Prostate gland (tissue), 2 donors: ENCODE measurements at places on chromosomes 11 and 22.

DNA sequence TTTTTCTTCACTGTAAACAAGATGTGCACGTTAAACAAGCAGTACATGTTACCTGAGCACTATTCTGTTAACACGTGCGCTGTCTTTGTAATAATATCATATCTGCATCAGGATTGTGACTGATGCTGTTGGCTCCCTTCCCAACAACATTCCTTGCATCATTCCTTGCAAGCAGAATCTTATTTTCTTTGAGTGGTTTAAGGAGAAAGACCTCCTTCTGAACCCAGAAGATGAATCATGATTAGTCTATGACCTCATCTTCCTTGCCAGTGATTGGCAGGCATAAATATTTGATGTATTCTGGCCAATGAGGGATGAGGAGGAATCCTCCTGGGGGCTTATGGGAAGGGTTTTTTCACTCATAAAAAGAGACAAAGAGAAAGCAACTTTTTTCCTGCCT lies 46.2 kb downstream of the C11orf71 start:
- no peak overlapping the region for H3K4me3 ChIP-seq
- no peak for DNase-seq
- H3K27me3 ChIP-seq, result no peaks in the 10 kb centered on the region
- H3K27ac ChIP-seq, result no peak overlapping the region
- H3K36me3 ChIP-seq, result no peaks in the 10 kb centered on the region

DNA sequence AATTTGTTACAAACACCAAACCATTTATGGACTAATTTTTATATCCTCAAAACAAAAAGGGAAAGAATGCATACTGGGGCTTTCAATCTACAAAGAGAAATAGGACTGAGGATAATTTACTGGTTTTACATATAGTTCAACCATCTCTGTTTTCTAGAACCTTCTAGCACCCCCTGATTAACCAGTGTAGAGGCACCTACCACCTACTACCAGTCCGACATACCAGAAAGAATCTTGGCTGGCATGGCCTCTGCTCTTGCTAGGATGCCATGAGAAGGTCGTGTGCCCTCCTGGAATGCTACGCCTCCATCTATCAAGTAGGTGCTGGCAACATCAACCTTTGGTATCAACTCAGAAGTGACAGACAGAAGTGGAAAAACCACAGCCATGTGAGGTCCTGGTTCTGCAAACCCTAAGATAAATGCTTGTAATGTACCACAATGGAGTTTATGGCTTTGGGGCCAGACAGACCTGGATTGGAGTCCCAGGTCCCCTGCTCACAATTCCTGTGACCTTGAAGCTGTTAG lies 28.2 kb downstream of the MYH9 start:
- no peaks in the 10 kb centered on the region for H3K36me3 ChIP-seq
- peaks cover 59% of the 10 kb centered on the region for H3K4me1 ChIP-seq
- no peak for DNase-seq
- H3K4me3 ChIP-seq, result no peak overlapping the region
- no peaks in the 10 kb centered on the region for H3K27me3 ChIP-seq
- peak overlapping the region; percentile 99 for H3K27ac ChIP-seq

DNA sequence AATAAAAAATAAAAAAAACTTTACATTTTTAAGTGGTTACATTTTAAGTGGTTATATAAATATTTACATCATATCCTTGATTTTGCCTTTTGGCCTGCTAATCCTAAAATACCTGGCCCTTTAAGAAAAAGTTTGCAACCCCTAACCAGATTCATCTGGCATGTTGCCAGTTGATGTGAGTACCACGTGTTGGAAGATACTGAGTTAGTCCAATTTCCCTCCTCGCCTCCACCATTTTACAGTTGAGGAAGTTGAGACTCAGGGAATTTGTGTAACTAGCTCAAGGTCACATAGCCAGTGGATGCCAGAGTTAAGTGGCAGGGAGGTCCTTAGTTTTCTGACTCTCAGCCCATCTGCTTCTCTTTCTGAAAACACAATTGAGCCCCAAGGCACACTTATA lies 5.1 kb downstream of the ELF5 start:
- H3K36me3 ChIP-seq, result no peaks in the 10 kb centered on the region
- no peaks in the 10 kb centered on the region for H3K4me1 ChIP-seq
- no peak overlapping the region for H3K4me3 ChIP-seq
- DNase-seq, result no peak

DNA sequence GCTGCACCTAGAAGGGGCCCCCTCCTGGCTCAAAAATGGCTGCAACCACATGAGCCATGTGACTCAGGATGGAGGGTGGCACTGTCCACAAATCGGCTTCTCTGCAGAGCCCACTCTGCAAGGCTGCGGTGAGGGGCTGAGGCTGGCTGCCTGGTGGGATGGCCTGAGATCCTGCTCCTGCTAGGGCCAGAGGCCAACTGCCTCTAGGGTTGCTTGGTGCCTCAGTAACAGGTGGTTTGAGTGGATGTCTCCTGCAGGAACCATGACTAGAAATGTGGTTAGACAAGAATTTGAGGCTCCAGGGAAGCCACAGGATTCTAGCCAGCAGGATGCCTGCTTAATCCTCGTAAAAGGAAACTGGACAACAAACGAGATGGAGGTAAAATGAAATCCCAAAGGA lies 17.1 kb downstream of the PATZ1 start:
- H3K4me1 ChIP-seq, result no peaks in the 10 kb centered on the region
- peaks cover 7% of the 10 kb centered on the region for H3K36me3 ChIP-seq
- DNase-seq, result no peak
- no peak overlapping the region for H3K4me3 ChIP-seq
- no peak overlapping the region for H3K27ac ChIP-seq
- H3K27me3 ChIP-seq, result no peaks in the 10 kb centered on the region

- H3K4me1 ChIP-seq, result no peaks in the 10 kb centered on the region
- H3K27me3 ChIP-seq, result no peaks in the 10 kb centered on the region
- no peak for DNase-seq
- no peak overlapping the region for H3K27ac ChIP-seq
Observed at GRCh38 chr11:110126936-110127335, 33.7 kb downstream of the ZC3H12C start.

DNA sequence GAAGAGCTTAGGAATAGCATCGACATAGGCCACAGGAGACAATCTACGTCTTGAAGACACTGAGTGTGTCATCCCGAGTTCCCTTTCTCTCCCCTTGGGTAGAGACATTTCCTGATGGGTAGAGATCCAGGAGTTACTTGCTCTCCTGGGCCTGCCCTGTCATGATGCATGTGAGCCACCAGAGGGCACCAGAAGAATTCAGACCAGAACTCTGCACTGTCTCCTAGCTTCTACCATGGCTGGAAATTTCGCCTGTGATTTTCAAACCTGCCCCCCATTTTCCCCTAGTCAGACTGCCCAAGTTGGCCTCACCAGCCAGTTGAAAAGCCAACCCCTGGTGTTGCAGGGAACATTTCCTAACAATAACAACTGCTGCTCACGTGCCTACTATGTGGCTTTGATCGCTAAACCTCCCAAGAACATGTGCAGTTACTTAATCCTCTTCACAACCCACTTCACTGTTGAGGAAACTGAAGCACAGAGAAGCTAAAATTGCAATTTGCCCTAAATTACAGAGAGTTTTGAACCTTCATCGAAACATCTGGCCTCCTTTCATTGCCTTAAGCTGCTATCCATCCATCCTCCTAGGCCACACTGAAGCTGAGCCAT lies 47.2 kb downstream of the C11orf58 start:
- no peaks in the 10 kb centered on the region for H3K27me3 ChIP-seq
- no peaks in the 10 kb centered on the region for H3K36me3 ChIP-seq

- no peaks in the 10 kb centered on the region for H3K27me3 ChIP-seq
- H3K4me3 ChIP-seq, result no peak overlapping the region
- H3K36me3 ChIP-seq, result no peaks in the 10 kb centered on the region
- no peaks in the 10 kb centered on the region for H3K4me1 ChIP-seq
- no peak overlapping the region for H3K27ac ChIP-seq
Observed at GRCh38 chr11:121669422-121669821, 216.7 kb upstream of the SORL1-AS1 start.

DNA sequence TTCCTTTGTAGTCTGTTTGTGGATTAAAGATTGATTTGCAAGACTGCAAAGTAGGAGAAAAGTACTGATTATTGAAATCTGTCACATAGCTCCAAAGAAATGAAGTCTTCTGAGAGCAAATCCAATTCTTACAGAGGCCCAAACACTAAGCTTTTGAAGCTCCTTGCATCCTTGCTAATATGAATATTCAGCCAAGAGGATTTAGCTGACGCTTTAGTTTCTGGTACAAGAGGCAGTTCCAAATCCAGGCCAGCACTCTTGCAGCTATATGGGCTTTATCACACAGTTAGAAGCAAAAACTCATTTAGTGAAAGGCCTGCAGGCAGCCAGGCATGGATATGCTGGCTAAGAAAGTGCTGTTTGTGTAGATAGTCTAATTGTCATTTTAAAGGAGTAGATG lies 12.7 kb downstream of the PAAF1 start:
- no peaks in the 10 kb centered on the region for H3K4me1 ChIP-seq
- no peak for DNase-seq
- H3K4me3 ChIP-seq, result no peak overlapping the region
- no peaks in the 10 kb centered on the region for H3K36me3 ChIP-seq
- no peaks in the 10 kb centered on the region for H3K27me3 ChIP-seq

DNA sequence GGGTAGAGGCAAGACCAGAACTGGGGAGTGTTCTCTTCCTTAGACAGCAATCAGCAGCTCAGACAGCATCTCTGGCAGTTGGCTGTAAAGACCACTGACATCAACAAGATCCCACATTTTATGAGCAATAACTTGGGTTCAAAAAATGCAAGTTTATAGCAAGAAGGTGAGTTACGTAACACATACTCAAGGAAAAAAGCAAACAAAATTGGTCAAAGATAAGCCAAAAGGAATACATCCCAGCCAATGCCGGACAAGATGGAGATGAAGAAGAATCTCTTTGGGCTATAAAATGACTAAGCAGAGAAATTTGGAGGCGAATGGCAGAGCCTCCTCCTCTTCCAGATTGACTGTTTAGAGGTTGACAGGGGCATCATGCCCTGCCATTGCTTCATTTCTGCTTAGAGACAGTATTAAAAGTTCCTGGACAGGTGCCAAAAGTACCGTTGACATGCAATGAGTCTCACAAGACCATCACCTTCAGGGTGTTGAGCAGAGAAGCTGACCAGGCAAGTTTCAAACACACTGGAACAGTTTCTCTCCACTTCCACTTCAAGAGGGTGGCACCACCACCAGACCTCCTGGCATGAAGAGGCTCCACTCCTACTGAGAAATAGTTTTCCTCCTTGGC lies 55.9 kb downstream of the ENDOD1 start:
- no peak overlapping the region for H3K4me3 ChIP-seq
- no peak overlapping the region for H3K27ac ChIP-seq
- no peaks in the 10 kb centered on the region for H3K27me3 ChIP-seq
- DNase-seq, result no peak
- no peaks in the 10 kb centered on the region for H3K36me3 ChIP-seq

- DNase-seq, result no peak
- no peaks in the 10 kb centered on the region for H3K4me1 ChIP-seq
- no peak overlapping the region for H3K4me3 ChIP-seq
- H3K27me3 ChIP-seq, result no peaks in the 10 kb centered on the region
- H3K36me3 ChIP-seq, result no peaks in the 10 kb centered on the region
Observed at GRCh38 chr11:134976551-134976950, 564.5 kb upstream of the B3GAT1 start.

DNA sequence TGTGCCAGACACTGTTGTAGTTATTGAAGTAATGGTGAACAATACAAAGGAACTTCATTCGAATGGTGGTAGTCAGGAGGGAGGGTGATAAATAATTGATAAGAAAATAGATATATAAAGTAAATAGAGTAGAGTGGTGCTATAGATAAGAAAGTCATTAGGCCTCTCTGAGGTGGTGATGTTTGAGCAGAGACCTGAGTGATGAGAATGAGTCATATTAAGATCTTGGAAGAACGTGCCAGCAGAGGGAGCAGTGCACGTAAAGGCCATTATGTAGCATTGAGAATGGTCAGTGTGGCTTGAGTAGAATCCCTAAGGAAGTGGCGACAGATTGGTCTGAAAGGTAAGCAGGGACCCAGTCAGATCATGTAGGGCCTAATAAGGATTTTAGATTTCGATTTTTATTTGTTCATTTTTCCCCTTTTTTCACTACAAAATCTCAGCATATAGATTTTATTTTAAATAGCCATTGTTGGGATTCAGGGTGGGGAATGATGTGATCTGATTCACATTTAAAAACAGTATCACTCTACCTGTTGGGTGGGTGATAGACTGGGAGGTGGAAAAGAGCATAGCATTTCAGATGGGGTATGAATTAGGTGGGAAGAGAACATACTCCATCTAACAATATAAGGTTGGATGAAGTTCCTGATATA lies 44.7 kb downstream of the CCDC90B start:
- DNase-seq, result peak; percentile 52
- H3K27me3 ChIP-seq, result no peaks in the 10 kb centered on the region
- H3K27ac ChIP-seq, result no peak overlapping the region
- H3K4me1 ChIP-seq, result no peaks in the 10 kb centered on the region
- no peak overlapping the region for H3K4me3 ChIP-seq
- H3K36me3 ChIP-seq, result no peaks in the 10 kb centered on the region

- H3K4me3 ChIP-seq, result no peak overlapping the region
- H3K4me1 ChIP-seq, result peaks cover 16% of the 10 kb centered on the region
- DNase-seq, result no peak
- peak overlapping the region; percentile 70 for H3K27ac ChIP-seq
Observed at GRCh38 chr22:38033522-38034277, 23.5 kb upstream of the PICK1 start.

GRCh38 chr11:61887839-61888494 lies 3.4 kb downstream of the FADS3 start:
- peaks cover 9% of the 10 kb centered on the region for H3K4me1 ChIP-seq
- no peaks in the 10 kb centered on the region for H3K36me3 ChIP-seq
- no peak overlapping the region for H3K27ac ChIP-seq
- H3K4me3 ChIP-seq, result no peak overlapping the region

DNA sequence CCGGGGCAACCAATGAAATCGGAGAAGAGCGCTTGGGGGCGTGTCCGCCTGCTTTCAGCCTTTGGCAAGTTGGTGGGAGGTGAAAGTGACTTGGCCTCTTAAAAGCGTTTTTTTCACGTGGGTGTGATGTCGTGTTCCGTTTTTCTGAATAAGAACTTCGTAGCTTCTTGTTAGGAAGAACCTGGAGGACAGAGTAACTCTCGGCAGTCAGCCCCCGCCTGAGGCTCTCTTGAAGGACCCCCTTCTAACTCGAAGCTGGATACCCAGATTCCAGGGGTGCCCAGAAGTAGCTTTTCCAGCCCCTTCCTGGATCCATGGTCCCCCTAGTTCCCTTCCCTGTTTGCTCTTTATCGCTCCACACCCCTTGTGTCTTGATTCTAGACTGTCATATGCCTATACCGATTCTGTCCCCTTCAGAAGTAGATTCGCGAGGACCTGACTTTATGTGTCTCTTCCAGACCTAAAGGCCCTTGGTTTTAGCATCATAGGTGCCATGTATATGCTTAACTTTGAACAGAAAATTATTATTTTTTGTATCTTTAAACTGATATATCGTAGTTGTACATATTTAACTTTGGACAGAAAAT lies 915 bp upstream of the OSBP start:
- H3K4me1 ChIP-seq, result peaks cover 8% of the 10 kb centered on the region
- peak overlapping the region; percentile 40 for H3K4me3 ChIP-seq
- H3K27me3 ChIP-seq, result no peaks in the 10 kb centered on the region
- peak overlapping the region; percentile 95 for H3K27ac ChIP-seq
- no peaks in the 10 kb centered on the region for H3K36me3 ChIP-seq

DNA sequence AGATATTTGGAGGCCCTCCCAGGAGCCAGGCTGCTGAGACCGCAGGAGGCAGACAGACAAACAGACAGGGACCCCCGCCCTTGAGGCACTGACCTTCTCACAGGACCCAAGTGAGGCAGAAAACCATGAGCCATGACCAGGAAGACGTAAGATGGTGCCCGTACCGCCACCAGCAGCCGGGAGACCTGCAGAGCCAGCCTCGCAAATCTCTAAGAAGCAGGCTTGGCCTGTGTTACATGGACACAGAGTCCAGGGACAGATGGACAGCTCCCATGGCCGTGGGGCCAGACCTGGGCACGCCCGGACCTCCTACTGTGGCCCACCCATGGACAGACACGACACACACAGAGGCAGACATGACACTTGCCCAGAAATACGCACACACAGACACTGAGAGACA lies 30.7 kb upstream of the TOLLIP start:
- H3K27ac ChIP-seq, result no peak overlapping the region
- DNase-seq, result no peak
- peaks cover 12% of the 10 kb centered on the region for H3K4me1 ChIP-seq
- H3K4me3 ChIP-seq, result no peak overlapping the region
- H3K36me3 ChIP-seq, result no peaks in the 10 kb centered on the region
